ENCODE measurements at places on chromosomes 6 and 20.
A peak's percentile ranks its signal among the peaks of the same experiment; 100 is the strongest.

- no peak for DNase-seq
Observed at GRCh38 chr6:161359618-161359945, 85.7 kb upstream of the AGPAT4 start.

DNA sequence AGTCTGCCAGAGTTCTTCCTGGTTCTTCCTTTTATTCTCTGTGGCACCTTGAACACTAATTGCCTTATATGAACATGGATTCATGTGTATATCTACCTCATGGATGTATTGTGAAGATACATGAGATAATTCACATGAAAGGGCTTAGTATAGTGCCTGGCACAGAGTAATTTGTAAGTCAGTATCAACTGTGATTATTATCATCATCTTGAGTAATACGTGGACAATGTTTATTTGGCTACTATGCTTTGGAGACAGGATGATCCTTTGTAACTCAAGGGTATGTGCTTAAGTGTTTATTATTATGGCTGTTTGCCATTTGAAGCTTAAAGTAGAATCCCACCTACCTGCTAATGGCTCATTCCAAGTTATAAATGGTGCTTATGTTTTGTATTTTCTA lies 16.0 kb downstream of the DOP1A start:
- no peak for DNase-seq

GRCh38 chr20:21102603-21103311 lies 3.4 kb downstream of the LINC00237 start:
- peak; percentile 70 for DNase-seq

DNA sequence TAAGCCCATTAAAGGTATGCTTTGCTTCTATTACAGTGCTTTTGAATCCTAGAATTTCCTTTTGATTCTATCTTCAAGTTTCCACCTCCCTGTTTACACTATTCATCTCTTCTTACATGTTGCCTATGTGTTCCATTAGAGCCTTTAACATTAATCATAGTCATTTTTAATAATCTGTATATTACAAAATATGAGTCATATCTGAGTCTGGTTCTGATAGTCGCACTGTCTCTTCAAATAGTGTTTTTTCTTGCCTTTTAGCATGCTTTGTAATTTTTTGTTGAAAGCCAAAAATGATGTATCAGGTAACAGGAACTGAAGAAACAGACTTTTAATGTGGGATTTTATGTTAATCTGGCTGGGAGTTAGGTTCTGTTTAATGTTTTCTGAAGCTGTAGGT lies 68.4 kb downstream of the DNAAF9 start:
- DNase-seq = no peak

- no peak for DNase-seq
Observed at GRCh38 chr6:102458990-102459389, 1065.5 kb downstream of the GRIK2 start.

GRCh38 chr6:94251878-94252277 lies 832.5 kb upstream of the EPHA7 start:
- DNase-seq = no peak

- DNase-seq = no peak
Observed at GRCh38 chr6:131792091-131792496, 15.7 kb upstream of the ENPP1 start.

- DNase-seq = no peak
Observed at GRCh38 chr20:9025643-9026042, 43.2 kb upstream of the PLCB4 start.

GRCh38 chr20:63544241-63544957 lies 3.1 kb downstream of the SRMS start:
- DNase-seq = no peak

DNA sequence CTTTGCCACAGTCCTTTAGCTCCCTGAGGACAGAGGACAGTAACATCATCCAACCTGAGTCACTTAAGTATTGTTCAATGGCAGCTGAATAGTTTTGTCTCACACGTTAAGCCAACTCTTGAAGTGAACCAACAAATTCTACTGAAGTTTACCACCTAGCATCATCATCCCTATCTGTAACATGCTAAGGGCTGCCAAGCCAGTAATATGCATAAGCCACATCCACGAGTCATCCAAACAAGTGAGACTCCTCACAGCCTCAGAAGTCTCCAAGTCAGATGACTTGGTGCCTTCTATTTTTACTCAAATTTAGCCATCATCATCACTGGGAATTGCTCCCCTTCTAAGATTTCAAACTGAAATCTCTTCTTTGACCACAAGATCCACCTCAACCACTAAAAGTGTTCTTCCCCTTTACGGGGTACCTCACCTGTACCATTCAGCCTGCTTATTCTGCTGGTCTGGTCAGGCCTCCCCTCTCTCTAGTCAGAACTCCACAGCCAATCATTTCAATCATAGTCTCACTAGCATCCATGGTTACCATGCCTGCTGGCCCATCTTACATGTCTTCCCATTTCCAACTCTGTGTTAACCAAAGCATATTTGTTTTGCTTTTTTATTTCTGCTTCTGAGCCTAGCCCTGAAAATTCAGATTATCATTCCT lies 73.7 kb downstream of the DTNBP1 start:
- no peak for DNase-seq

DNA sequence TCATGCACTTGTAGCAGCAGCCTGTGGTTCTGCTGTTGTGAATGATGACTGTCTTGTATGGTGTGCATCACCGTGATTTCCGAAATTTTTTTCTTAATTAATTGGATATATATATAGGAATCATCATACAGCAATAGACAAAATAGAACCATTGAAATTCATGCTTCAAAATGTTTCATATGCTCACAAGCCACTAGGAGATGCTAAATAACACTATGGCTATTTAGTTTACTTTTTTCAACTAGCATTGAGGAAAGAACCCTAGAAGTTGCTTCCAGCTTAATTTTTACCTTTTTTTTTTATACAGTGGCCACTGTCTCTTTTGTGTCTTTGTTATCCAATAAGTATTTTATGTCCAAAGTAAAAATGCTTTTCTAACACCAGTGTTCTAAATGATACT lies 485.4 kb downstream of the CDKAL1 start:
- DNase-seq = no peak

- DNase-seq = no peak
Observed at GRCh38 chr20:42159808-42160207, 541.6 kb upstream of the CHD6 start.

DNA sequence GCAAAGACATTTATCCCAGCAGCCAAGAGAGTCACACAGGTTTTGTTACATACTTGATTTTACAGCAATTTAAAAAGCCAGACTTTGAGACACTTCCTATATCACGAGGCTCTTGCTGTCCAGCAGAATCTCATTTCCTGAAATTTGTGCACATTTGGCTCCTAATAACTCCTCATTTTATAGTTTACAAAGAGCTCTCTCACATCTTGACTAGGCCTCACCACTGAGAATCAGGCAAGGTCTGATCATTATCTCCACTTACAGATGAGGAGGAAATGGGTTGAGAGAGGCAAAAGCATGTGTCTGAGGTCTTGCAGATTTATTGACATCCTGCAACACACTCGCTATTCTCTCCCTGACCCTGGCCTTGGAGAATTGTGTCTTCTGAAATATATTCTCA lies 426.8 kb downstream of the MAFB start:
- DNase-seq = no peak

DNA sequence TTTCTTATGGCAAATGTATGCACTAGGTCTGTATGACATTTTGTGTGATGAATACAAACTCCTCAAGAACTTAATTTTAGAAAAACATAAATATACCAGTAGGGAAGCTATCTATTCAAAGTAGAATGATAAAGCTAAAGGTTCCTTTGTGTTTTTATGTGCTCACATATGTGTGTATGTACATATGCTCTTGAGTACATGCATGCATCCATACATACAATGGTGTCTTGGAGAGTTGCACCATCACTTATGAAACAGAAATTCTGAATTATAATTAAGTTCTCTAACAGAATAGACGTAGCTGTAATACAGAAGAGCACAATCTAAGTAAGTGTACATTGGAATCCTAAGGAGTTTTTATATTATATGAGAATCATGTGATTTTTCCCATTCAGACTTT lies 2.3 kb downstream of the NKAIN2 start:
- DNase-seq = no peak

GRCh38 chr6:118808793-118809638 lies 84.9 kb upstream of the ASF1A start:
- DNase-seq = no peak

DNA sequence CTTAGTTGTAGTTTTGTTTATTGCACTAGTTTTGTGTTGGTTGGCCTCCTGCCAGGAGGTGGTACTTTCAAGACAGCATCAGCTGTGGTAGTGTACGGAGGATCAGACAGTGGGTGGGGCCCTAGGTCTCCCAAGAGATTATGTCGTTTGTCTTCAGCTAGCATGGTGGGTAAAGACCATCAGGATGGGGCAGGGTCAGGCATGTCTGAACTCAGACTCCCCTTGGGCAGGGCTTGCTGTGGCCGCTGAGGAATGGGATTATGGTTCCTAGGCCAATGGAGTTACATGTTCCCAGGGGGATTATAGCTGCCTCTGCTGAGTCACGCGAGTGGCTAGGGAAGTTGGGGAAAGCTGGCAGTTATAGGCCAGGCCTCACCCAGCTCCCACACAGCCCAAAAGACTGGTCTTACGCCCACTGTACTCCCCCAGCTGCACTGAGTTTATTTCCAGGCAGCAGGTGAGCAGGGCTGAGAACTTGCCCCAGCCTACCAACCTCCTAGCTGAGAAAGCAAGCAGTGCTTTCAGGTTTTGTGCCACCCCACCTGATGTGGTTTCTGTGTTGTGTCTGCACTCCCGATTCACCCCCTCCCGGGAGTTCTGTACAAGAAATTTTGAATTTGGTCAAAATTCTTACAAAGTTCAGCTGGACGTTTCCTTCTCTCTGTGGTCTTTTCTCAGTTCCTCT lies 24.7 kb downstream of the ZSCAN31 start:
- DNase-seq = no peak

- no peak for DNase-seq
Observed at GRCh38 chr20:62193079-62194025, 10.5 kb downstream of the MTG2 start.

Measured in putamen (tissue), 1 donor.